GM18507 (cell line): ENCODE measurements at places on chromosomes 5 and 9.

- no peak for DNase-seq
Observed at GRCh38 chr5:32534041-32534440, 51.3 kb upstream of the SUB1 start.

- DNase-seq, result no peak
Observed at GRCh38 chr5:177511181-177511580, 1.6 kb upstream of the DOK3 start.

GRCh38 chr9:13241283-13241682 lies 38.2 kb downstream of the MPDZ start:
- DNase-seq, result no peak

- no peak for DNase-seq
Observed at GRCh38 chr9:107699231-107699630, 209.7 kb upstream of the KLF4 start.

DNA sequence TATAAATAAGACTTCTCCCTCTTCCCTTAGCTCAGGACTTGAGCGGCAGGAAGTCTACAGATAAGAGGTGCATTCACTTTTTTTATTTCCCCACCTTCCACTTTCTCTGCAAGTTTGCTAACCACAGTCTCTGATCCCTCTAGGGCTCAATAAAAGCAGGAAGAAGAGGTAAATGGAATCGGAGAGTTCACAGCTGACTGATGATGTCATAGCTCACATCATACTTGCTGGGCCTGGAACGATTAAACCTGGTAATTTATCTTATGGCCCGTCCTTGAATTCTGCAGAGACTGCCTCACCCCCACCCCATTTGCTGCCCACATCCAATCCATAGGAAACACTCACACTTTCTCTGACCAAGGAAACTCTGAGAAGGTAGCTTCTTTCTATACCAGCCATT lies 62.9 kb downstream of the DRD1 start:
- DNase-seq, result no peak

DNA sequence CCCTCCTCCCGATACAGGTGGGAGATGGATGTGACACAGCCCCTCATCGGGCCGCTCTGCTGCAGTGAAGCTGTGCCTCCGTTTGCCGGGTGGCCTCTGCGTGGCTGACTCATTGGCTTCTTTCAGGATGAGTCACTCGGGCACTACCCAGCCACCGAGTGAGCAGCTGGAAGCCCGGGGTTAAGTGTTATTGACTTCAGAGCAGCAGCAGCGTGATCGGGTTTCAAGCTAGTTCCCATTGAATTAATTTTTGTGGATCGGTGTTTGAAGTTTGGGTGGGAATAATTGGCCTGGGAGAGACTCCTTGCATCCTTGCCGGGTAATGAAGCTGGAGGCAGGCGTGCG lies 266.4 kb upstream of the IRX4 start:
- no peak for DNase-seq

GRCh38 chr5:72507907-72508238 lies 663 bp upstream of the ZNF366 start:
- no peak for DNase-seq

GRCh38 chr9:105541838-105542237 lies 16.1 kb upstream of the FKTN start:
- DNase-seq, result no peak

DNA sequence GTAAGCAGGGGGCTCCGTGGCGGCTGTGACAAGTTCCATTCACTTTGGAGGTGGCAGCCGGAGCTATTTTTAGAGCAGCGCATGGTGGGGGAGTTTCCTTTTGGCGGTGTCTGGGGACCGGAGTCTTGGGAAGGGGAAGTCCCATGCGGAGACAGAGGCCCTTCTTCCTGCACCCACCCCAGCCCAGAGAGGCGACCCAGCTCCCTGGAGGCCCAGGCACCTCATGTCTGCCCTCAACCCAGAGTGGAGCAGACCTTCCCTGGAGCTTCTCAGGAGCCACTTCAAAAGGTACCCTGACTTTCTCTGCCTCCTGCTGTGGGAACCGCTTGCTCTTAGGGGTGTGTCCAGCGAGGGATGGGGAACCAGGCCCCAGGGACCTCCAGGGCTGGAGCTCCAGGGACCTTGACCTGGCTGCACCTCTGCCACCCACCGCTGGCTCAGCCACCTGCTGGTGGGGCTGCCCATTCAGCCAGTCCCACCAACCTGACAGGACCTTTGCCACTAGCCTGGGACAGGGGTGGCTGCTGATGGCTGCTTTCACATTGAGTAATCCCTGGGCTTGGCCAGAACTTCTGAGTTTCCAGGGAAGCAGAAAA lies 34.1 kb downstream of the NEK6 start:
- peak; percentile 50 for DNase-seq

- no peak for DNase-seq
Observed at GRCh38 chr5:132058646-132059042, 1.8 kb upstream of the IL3 start.

GRCh38 chr5:167049043-167049663 lies 1242.3 kb upstream of the WWC1 start:
- DNase-seq, result no peak

- no peak for DNase-seq
Observed at GRCh38 chr5:150503977-150504620, 3.8 kb upstream of the NDST1 start.

- DNase-seq, result no peak
Observed at GRCh38 chr9:133405508-133406438, 12.0 kb downstream of the REXO4 start.
